Smooth muscle cell of trachea (primary cell): ENCODE measurements at places on chromosomes 2 and 18. TPM values are rescaled to one million over a fixed set of nuclear protein-coding genes. Genes with fewer than 3 reads are reported as not detected.

The KCNG3 gene
- total RNA-seq: under 0.01 TPM in 1 of 2 replicates, not detected in the other

The SLC9A2 gene
- under 0.01 TPM in 2 replicates for total RNA-seq

The CENPO gene
- total RNA-seq: 5.6 and 25.9 TPM in 2 replicates

The REG1B gene
- total RNA-seq: not detected in 2 replicates

The ELOA2 gene
- total RNA-seq: not detected in 2 replicates

The IL36RN gene
- total RNA-seq: not detected in 2 replicates

The VWC2L gene
- total RNA-seq: not detected in 2 replicates

The PDCD1 gene
- total RNA-seq: not detected in 2 replicates

The STK39 gene
- 13.1 and 19.9 TPM in 2 replicates for total RNA-seq

The STPG4 gene
- 0.17 TPM in 1 of 2 replicates, not detected in the other for total RNA-seq

The ATG4B gene
- total RNA-seq: 67.6 and 70.0 TPM in 2 replicates

The KIAA2012 gene
- 0.17 TPM in 1 of 2 replicates, not detected in the other for total RNA-seq

The FNDC4 gene
- total RNA-seq: 21.7 and 34.7 TPM in 2 replicates
